SK-N-SH (cell line): ENCODE measurements at places on chromosomes 7 and 10. TPM values are rescaled to one million over a fixed set of nuclear protein-coding genes. Genes with fewer than 3 reads are reported as not detected.

The CUZD1 gene
- polyA plus RNA-seq, result 0.89 and 1.5 TPM in 2 replicates

The DMBT1 gene
- polyA plus RNA-seq, result not detected in 2 replicates

The PDCD11 gene
- polyA plus RNA-seq, result 29.8 and 39.9 TPM in 2 replicates

The PMS2 gene
- polyA plus RNA-seq, result 9.6 and 11.4 TPM in 2 replicates

The TMEM196 gene
- not detected in 2 replicates for polyA plus RNA-seq

The ANKRD61 gene
- 0.50 and 0.53 TPM in 2 replicates for polyA plus RNA-seq

The SPDYE16 gene
- 0.10 TPM in 1 of 2 replicates, not detected in the other for polyA plus RNA-seq

The TTYH3 gene
- 65.3 and 105 TPM in 2 replicates for polyA plus RNA-seq

The SORCS3 gene
- not detected in 2 replicates for polyA plus RNA-seq

The VPS37D gene
- polyA plus RNA-seq, result 5.7 and 7.4 TPM in 2 replicates

The GDF10 gene
- polyA plus RNA-seq, result 0.02 TPM in 1 of 2 replicates, not detected in the other

The MYL7 gene
- 0.47 TPM in 1 of 2 replicates, not detected in the other for polyA plus RNA-seq

The UBE2H gene
- 129 and 162 TPM in 2 replicates for polyA plus RNA-seq

The EMX2 gene
- not detected in 2 replicates for polyA plus RNA-seq

The ATOH7 gene
- polyA plus RNA-seq, result 0.08 and 0.12 TPM in 2 replicates

The BTRC gene
- polyA plus RNA-seq, result 6.5 and 8.1 TPM in 2 replicates

The LIPJ gene
- polyA plus RNA-seq, result not detected in 2 replicates

The PTPN20 gene
- 0.36 and 0.70 TPM in 2 replicates for polyA plus RNA-seq
